ENCODE measurements at places on chromosomes 3 and 15.

- no peak for DNase-seq
Observed at GRCh38 chr3:59895972-59896371, 846.1 kb upstream of the CFAP20DC start.

GRCh38 chr3:195573611-195574496 lies 9.9 kb downstream of the APOD start:
- no peak for DNase-seq

DNA sequence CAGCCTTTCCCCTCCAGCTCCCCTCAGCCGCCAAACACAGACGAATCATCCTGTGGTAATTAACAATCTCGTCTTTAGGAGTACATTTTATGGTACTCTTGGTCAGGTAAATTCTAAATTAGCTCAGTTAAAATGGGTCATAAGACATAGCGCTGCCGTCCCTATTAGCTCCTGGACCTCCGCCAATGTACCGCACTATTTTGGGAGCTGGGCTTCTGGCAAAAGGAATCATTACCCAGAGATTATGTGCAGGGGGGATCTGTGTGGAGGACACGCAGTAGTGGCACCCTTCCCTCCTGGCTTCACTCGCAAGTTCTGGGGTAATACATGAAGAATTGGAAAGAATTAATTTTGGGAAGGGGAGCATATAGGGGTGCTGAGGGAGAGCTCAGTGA lies 68.6 kb upstream of the ONECUT1 start:
- DNase-seq, result no peak

DNA sequence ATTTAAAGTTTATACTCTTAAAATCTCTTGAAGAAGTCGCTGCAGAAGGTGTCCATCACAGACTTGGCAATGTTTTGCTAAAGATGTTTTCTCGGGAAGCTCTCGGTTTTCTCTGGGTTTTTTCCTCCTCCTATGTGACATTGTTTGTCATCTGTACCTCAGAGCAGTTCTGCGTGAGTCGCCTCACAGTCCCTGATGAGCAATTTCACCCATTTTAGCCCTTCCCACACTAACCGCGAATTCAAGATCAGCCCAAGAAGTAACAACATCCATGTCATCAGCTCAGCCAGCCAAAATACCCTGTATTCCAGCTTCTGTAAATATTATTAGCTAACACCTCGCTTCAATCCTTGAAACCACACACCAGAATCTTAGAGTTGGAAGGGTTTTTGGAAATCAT lies 224.3 kb upstream of the SETMAR start:
- no peak for DNase-seq

DNA sequence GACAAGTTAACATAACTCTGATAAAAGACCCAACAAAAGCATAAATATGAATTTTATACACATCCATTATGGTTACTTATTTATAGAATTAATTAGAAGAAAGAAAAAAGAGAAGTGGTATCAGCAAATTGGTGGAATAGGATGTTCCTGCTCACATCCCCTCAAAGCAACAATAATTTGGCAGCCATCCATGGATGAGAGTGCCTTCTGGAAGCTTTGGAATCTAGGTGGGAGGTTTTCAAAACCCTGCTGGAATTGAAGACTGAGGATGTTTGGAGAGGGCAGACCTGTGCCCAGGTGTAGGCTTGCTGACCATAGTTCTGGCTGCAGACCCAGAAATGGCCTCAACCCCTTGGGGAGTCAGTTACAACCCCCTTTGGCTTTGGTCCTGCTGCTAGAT lies 91.2 kb downstream of the EDEM1 start:
- DNase-seq, result no peak

GRCh38 chr3:119400466-119400865 lies 62.9 kb downstream of the TMEM39A start:
- no peak for DNase-seq

DNA sequence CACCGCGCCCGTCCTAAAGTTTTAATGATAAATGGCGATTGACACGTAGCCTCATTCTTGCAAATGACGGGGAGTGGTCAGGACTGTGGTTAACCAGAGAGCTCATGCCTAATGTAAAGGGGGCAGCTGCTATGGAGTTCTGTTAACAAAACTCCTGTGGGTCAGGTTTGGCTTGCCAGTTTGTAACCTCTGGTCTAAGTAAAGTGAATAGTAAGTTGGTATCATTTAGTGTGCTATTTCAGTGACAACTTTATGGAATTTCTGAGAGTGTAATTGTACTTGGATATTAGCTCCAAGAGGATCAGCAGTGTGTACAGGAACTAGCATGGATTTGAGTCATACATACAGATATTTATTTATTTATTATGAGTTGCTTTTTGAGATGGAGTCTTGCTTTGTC lies 87.9 kb downstream of the RGMA start:
- DNase-seq, result no peak

DNA sequence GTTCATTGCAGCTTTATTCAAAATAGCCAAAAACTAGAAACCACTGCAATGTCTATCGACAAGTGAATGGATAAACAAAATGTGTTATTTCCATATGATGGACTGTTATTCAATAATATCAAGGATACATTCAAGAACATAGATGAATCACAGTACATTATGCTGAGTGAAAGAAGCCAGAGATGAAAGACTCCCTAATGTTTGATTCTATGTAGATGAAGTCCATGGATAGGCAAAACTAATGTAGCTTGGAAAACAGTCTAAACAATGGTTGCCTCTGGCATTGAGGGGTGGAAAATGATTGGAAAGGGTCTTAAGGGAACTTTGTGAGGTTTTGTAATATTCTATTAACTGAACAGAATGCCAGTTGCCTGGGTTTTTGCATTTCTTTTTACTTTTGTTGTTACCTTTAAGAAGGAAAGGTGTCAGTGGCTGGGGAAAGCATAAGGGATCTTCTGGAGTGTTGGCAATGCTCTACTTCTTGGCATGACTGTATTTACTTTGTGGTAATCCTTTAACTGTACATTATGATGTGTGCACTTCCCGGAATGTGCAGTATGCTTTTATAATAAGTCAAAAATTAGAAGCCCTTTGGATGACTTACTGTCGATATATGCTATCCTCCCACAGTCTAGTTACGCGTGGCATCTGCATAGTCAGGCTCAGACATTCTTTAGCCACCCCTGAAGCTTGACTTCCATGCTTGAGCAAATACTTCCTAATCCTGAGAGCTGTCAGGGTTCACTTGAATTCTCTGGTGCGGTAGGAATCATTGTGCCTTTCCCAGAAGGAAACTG lies 20.5 kb upstream of the ATP10A start:
- no peak for DNase-seq

DNA sequence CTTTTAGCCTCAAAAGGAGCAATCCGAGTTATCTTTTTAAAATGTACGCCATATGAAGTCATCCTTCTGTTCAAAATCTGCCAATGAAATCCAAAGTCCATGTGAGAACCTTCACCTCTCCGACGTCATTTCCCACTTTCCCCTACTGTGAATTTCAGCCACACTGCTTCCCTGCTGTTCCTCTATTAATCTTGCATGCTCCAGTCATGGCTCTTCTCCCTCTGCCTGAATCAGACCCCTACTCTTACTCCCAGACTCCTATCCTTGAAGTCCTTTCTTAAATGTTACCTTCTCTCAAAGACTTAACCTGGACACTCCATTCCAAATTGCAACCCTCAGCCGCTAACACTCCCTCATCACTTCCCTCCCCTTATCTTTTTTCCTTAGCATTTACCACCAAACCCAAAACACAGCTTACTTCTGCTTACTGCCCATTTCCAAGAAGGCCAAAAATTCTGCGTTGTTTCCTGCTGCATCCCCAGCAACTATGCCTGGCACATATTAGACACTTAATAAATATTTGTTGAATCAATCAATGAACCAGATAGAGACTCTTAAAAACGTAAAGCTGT lies 1.2 kb downstream of the NKIRAS1 start:
- no peak for DNase-seq

- DNase-seq, result no peak
Observed at GRCh38 chr3:113468539-113468938, 27.2 kb upstream of the CFAP44 start.

- no peak for DNase-seq
Observed at GRCh38 chr15:40313531-40314398, 6.0 kb upstream of the PLCB2 start.

DNA sequence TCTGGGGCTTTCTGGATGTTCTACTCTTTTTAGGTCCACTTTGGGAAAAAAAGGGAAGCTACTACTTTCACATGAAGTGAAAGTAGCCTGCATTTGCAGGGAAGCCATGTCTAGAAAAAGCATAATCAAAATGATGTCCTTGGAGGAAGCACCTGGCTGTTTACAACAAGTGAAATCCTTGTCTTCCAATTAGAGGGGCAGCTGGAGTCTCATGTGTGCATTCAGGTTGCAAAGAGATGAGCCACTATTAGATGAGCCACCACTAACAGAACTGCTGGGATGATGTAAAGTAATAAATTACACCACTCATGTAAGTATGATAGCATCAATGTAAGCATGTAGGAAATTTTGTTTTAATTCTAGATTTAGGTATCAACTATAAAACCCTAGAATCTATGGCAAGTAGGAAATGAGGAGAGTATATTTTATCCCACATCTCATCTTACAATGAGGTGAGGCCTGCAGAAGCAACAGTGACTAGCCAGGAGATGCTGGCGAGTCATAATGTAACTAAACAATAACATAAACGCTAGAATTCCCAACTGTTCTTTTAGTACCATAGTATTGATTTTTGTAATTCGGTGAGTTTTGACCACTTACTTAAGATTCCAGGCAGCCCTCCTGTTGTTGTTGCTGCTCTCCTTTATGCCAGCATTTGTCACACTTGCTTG lies 75.9 kb downstream of the TMEM108 start:
- no peak for DNase-seq

DNA sequence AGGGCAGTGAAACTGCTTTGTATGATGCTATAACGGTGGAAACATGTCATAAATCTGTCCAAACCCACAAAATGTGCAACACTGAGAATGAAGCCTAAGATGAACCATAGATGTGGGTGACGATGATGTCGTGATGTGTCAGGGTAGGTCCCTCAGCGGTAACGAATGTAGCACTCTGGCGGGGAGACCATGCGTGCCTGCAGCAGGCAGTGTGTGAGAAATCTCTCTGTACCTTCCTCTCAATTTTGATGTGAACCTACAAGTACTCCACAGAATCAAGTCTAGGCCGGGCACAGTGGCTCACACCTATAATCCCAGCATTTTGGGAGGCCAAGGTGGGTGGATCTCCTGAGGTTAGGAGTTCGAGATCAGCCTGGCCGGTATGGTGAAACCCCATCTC lies 268.2 kb upstream of the LYSMD4 start:
- DNase-seq, result no peak

GRCh38 chr3:40992023-40992422 lies 207.3 kb upstream of the CTNNB1 start:
- DNase-seq, result no peak

DNA sequence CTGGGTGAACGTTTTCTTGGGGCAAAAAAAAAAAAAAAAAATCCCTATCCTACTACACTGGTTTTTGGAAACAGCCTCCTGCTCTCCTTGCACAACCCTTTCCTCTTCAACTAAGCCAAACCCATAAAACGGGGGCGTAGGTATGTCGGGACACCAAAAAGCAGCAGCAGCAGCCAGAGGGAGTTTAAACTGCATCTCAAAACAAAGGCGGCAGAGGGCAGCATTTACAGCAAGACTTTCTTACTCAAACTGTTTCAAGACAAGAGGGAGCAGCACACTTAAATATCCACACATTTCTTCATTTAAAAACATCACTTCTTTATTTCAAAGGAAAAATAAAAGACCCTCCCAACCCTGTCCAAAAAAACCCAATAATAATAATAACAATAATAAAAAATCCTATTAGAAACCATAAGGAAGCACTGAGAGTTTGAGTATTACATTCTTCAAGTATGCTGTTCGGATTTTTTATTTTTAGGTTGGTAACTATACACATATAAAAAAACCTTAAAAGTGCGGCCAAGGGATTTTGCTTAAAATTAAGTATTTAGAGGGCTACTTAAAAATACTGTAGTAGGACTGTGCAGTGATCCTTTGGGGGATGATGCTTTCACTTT lies 43.9 kb upstream of the PLXND1 start:
- no peak for DNase-seq

DNA sequence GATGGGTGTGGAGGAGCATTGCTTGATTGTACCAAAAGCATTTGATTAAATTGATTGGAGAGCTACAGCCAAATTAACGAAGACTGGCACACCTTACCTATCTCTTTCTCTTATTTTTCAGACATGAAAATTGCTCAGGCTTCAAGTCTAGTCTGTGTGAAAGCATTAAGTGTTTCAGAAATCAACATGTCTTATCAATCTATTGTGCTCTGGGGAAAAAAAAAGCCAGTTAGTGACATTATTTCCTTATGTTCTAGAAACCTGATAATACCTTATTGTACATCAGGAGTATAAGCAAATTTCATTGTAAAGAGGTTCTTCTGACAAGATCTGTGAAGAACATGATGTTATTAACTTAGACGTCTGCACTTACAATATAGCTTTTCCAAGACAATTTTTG lies 465.2 kb downstream of the IL5RA start:
- DNase-seq, result no peak

DNA sequence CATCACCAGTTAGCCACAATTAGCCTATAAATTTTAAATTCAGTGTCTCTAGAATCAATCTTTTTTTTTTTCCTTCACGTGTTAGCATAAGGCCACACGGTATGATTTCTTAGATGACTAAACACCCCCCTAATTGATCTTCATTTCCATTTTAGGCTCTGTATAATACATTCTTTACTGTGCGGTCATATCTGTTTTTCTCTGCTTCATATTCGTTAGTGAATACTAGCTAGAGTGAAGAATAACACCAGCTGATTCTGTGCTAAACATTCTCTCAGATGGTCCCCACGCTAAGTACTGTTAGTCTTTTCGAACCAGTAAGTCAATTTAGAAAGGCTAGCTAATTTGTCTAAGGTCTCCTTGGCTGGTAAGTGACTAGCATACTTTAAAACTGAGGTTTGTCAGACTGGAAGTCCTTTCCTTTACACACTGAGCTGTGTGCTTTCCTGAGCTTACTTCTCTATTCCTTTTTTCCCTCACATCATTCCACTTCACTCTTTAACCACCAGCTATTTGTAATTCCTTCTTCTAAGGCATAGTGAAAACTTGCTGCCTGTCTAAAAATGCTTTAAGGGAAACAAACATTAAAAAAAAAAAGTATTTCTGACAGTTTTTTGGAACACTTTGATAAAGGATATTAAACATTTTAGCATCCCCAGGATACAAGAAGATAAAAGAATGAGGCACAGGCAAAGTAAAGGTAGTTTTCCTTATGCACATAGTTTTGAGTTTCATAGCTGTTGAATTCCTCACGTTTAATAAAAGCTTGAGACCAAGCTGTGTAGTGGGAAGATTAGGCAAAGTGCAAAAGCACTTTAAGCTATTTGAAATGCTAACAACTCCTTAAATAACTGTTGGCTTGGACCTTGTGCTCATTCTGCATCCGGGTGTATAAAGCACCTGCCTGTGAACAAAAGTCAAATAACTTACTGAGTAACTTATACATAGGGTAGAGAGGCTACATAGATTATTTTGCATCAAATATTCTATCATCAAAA lies 17.1 kb downstream of the ZFAND6 start:
- no peak for DNase-seq
